ENCODE measurements at places on chromosomes 4 and X. TPM values are rescaled to one million over a fixed set of nuclear protein-coding genes. Genes with fewer than 3 reads are reported as not detected.

ADH1A gene
- not detected for total RNA-seq

SMAD1 gene
- 25.8 TPM for total RNA-seq

EDA2R gene
- total RNA-seq, result 1.5 TPM

PF4V1 gene
- not detected for total RNA-seq

TGIF2LX gene
- total RNA-seq, result not detected

FGFBP2 gene
- 3.8 TPM for total RNA-seq

DNA sequence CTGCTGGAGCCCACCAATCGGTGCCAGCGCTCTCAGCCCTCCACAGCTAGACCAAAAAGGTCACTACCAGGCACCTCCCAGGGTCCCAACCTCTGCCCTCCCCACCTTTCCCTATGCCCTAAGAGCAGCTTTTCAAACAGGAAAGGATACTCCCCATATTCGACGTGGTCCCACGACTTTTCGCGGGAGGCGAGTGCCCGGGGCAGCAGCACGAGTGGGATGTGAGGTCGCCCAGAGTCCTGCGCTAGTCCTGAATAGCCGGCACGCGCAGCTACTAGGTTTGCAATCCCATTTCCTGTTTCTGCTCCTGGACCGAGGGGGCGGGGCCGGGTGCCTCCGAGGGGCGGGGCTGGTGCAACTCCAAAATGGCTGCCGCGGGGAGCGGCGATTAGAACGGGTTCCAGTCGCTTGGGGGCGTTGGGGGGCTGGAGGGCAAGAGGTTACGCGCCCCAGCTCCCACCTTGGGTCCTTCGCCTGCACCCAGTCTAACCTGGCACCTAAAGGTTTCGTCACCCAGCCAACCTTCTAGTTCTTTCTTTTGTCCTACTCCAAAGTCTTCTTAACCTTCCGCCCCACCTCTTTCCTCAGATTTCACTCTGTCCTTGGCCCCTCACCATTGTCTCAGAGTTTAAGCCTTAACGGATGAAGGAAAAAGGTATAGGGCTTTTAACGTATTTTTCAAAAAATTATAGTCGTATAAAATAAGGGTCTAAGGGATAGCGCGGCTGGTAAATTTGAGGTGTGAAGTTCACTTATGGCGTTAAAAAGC lies 85.0 kb upstream of the TENT5D start:
- peak; percentile 66 for DNase-seq

DNA sequence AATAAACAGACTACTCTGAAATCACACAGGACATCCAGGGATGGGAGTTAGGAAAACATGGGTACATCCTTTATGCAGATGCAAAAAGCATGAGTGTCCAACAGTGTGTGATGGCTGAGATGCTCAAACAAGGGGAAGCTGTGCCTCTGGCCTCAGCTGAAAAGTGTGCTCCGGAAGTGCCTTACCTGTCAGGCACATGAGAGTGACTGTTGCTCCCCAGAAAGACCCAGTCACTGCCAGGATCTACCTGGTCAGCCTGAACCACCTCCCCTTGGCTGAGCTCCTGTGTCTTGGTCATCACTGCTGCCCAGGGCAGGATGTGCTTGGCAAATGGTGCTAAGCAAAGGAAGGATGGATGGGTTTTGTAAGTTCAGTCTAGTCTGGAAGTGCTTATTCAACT lies 4.0 kb downstream of the PPP2R2C start:
- DNase-seq, result peak; percentile 26

DNA sequence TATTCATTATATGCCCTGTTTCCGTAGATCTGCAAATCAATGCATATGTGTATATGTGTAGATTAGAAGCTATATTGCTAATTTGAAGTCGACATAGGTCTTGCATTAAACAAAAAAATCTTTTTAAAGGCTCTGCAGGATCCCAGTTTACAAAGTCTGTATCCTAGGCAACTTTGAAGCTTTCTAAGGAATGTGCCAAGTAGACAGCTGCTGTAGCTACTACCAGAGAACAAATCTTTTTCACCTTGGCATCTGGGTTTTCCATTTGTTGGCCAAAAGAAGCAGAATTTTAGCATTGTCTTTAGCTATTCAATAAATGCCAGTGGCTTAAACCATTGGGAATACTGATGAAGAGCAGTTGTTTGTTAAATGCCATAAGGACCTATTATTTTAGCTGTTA lies 88.0 kb downstream of the NAA11 start:
- no peak for DNase-seq

DNA sequence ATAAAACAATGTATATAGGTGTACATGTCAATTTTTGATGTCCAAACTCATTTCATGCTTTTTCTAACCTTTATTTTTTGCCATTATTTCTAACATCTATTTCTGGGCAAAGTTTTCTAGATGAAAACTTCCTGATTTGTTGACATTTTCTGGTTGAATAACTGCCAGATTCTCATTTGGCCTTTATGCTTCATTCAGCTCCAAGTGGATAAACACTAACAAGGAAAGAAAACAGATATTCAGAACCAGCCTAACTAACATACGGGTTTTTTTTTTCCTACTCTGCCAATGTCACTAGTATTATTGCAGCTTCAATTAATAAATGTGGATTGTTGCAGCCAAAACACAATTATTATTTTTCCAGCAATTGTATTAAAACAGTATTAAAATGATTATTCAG lies 50.9 kb upstream of the RAP1GDS1 start:
- DNase-seq, result no peak

DNA sequence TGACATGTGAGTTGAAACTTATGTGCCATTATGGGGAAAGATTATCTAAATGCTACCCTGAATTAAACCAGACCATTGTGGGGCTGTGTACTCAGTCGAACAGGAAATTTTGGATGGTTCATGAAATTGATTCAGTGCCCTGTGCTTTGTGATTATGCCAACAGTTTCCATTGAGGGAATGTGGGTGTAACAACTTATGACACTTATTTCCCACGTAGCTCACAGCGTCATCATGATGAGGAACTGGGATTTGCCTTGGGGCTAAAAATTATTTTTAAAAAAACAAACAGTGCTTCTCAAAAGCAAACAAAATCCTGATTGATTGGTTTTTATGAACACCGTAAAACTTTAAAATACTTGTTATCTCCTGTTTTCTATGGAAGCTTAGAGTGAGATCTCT lies 8.3 kb upstream of the CLTRN start:
- DNase-seq, result no peak

DNA sequence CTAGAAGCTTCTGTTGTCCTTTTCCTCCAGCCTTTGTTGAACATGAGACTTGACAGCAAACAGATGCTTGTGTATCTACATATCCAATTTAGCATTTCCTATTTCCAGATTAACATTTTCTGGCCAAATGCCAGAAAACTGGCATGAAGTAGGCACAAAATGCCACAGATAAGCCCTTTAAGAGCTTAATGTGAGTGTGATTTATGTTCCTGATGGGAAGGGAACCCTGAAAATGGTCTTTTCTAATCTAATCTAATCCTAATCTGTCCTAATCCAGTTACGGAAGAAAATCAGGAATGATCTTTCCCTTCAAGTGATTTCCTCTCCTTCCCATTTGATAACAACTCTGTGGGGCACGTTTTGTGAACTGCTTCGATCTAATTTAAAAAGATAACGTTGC lies 133.0 kb upstream of the C1QTNF7 start:
- no peak for DNase-seq

- DNase-seq, result no peak
These were observed 22.2 kb upstream of the TLR2 start for GRCh38 chr4:153661908-153662307.

GRCh38 chr4:94508806-94509205 lies 57.1 kb downstream of the PDLIM5 start:
- no peak for DNase-seq

GRCh38 chr4:40059362-40059761 lies 2.7 kb downstream of the N4BP2 start:
- no peak for DNase-seq

Measured in sigmoid colon (tissue), 7 donors.